ENCODE measurements at places on chromosomes 3 and 15.

DNA sequence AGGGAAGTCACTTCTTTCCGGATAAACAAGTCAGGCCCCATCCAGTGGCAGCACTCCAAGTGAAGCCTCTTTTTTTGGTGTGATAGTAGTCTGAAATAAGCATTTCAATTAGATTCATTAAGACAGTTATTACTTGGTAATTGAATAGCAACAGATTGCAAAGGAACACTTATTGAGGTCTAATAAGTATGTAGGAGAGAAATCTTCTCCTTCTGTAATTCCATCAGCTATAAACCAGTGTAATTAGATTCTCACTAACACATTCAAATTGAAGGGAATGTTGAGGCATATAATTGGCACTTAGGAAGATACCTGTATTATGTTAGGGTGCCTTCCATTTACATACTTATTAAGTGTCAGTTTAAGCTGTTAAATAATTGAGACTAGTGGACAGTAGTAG is 73.9 kb downstream of the SEMA6D start:
- no peak for DNase-seq

GRCh38 chr15:44595656-44596510 is 58.9 kb downstream of the EIF3J start:
- DNase-seq, result no peak

DNA sequence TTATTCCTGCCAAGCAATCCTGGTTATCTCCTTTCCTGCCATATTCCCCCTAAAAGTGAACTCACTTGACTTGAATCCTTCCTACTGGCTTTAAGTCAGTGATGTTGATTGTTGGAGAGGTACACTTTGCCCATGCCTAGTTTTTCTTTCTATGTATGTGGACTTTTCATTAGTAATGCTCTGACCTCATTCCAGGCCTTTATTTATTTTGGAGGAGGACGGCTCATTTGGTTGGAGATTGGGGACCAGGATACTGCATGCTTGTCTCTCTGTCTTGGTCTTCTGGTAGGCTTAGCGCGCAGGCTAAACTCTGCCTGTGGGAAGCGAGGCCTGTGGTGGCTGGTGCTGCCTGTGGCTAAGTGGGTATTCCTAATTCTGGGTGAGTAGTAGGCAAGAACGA is 29.1 kb upstream of the MTMR10 start:
- DNase-seq, result no peak

GRCh38 chr3:123700791-123701722 is 116.2 kb upstream of the HACD2 start:
- DNase-seq, result no peak

All from NCI-H146 (cell line).